Type B pancreatic cell (in vitro differentiated cells): ENCODE measurements at places on chromosomes 16 and 17.
A peak's percentile ranks its signal among the peaks of the same experiment; 100 is the strongest.

DNA sequence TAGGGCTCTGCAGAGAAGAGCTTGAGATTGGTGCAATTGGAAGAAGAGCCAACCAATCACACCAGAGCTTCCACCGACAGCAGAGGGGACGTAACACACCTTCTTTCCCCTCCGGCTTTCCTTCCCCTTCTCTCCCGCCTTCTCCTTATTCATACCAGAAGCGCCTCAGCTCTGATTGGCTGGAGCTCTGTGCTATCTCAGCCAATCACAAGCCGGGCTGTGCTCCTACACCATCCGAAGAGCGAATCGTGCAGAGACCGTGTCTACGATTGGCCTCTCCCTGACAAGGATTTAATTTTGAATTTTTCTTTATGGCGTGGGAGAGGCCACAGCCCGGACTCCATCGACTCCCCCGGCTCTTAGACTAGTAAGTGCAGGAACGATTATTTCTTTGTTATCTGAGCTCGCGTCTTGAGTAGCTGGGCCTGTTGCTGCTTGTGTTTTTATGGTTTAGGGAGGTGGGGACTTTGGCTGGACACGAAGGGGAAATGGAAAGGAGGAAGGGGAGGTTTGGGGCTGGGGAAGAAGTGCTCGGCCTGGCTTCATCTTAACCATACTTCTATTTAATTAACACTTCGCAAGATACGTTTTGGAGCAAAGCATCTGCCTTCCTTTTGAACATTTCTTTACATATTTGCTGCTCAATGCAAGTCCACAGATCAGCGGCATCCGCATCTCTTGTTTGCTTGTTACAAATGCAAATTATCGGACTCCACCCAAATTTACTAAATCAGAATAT, at the start of gene PRR11:
PRR11 (plus strand) TSS at position 308 of the 739 bp plus-strand sequence. CDS start 14,007 bp downstream, outside the sequence.
- H3K4me3 ChIP-seq: no peak within 1 kb of the TSS
- no peak within 1 kb of the TSS for H3K27ac ChIP-seq
- H3K4me1 ChIP-seq: peaks cover 19% of the 10 kb centered on the region
- H3K36me3 ChIP-seq: peaks cover 3% of the 10 kb centered on the region
- peak; percentile 89 for DNase-seq

GRCh38 chr17:50332196-50332595, 13.7 kb upstream of the XYLT2 start:
- DNase-seq: no peak
- no peak overlapping the region for H3K4me3 ChIP-seq
- no peak overlapping the region for H3K27ac ChIP-seq
- H3K36me3 ChIP-seq: no peaks in the 10 kb centered on the region
- peaks cover 4% of the 10 kb centered on the region for H3K4me1 ChIP-seq

- peaks cover 46% of the 10 kb centered on the region for H3K4me1 ChIP-seq
- no peaks in the 10 kb centered on the region for H3K27me3 ChIP-seq
- peaks cover 4% of the 10 kb centered on the region for H3K36me3 ChIP-seq
Observed at GRCh38 chr17:29149431-29150064, 30.6 kb downstream of the MYO18A start.

DNA sequence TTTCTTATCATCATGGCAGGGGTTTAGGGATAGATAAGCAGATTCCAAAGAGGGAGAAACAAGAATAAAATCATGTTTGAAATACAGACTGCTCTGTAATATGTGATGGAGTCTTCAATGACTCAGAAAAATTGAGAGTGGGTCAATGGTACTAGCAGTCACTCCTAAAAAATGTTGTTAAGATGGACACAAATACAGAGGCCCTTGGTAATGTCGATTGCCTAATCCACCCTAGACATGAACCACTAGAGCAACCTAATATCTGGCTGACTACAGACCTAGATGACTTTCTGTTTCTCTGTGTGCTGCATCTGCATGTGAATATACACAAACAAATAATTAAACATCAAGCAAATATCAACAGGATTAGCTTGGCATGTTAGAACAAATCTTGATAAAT, 135.8 kb downstream of the CDH8 start:
- H3K4me1 ChIP-seq: no peaks in the 10 kb centered on the region
- H3K27me3 ChIP-seq: no peaks in the 10 kb centered on the region
- DNase-seq: no peak
- no peak overlapping the region for H3K4me3 ChIP-seq
- no peaks in the 10 kb centered on the region for H3K36me3 ChIP-seq

- no peaks in the 10 kb centered on the region for H3K36me3 ChIP-seq
- peaks cover 8% of the 10 kb centered on the region for H3K4me1 ChIP-seq
- peak; percentile 88 for DNase-seq
- no peak overlapping the region for H3K27ac ChIP-seq
- H3K27me3 ChIP-seq: peaks cover 47% of the 10 kb centered on the region
- H3K4me3 ChIP-seq: no peak overlapping the region
Observed at GRCh38 chr16:711548-712320, 3.2 kb upstream of the METRN start.

DNA sequence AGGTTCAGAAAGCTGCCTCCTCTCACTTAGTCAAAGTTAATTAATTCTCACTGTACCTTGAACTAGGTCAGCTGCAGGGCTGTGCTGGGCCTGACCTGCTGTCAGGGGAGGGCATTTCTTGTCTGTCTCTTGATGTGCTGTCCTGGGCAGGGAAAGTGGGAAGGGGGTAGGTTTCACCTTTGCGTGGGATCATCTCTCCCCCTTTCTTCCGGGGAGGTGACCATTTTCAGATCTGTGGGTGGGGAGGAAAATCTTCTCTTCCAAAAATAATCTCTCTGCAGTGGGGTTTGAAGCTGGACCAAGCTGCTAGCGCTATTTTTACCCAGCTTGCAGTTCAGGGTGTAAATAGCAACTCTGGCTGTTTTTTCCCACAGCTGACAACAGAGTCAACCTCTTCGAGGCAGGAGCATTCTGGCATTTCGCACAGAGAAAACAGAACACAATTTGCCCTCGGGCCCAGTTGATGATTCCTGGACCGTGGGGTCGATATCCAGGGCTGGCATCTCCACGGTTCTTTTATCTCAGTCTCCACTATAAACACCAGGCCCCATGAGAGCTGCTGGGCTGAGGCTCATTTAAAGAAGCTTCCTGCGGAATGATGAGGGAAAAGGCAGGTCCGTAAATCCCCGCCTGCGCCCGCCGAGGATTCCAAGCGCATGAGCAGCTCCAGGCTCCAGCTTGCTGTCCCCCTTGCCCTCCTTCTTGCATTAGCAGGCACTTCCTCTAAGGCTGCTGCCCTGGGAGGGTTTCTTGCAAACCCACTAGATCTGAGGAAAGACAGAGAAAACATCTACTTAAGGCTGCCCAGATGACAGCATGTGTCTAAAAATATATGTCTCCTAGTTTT, 93.9 kb downstream of the YPEL2 start:
- peaks cover 28% of the 10 kb centered on the region for H3K4me1 ChIP-seq
- no peaks in the 10 kb centered on the region for H3K36me3 ChIP-seq
- peak overlapping the region; percentile 58 for H3K27ac ChIP-seq
- DNase-seq: no peak
- peak overlapping the region; percentile 34 for H3K4me3 ChIP-seq
